ENCODE measurements at places on chromosomes 3 and 15.
A peak's percentile ranks its signal among the peaks of the same experiment; 100 is the strongest.

- peak; percentile 44 for DNase-seq
Measured at GRCh38 chr15:71115567-71116351, 488 bp downstream of the THSD4 start.

GRCh38 chr3:33047842-33048834 is 48.8 kb downstream of the GLB1 start:
- DNase-seq, result no peak

- peak; percentile 32 for DNase-seq
Measured at GRCh38 chr15:59522988-59523461, 85.0 kb downstream of the FAM81A start.

DNA sequence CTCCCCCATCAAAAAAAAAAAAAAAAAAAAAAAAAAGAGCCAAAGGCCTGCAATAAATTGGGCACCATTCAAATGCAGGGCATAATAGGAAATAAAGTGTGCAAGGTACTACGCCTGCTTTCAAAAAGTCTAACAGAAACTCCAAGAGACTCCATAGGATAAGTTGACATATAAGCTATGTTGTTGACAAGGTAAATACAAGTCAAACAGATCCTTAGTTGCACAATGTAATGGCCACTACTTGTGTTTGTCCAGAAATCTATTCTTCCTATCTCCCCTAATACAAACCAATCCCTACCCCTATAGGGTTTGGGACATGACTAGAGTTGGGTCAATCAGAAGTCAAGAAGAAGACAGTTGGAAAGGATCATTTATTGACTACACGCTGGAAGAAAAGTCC is 16.0 kb downstream of the MAP4 start:
- DNase-seq, result no peak

DNA sequence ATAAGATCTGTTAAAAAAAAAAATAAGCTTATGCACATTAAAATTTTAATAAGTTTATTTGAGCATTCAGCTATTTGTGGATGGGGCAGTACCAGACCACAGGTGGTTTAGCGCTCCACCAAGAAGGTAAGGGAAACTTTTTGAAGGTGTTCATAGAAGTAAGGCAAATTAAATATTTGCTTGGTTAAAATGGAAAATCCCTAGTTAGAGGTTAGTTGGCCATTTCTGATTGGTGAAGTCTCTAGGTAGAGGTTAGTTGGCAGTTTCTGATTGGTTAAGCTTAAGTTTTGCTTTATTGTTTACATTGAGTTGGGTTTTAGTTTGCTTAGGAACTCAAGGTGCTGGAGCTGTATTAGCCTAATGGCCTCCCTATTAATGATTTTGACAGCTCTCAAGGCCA is 30.7 kb downstream of the SCN11A start:
- DNase-seq, result no peak

- peak; percentile 21 for DNase-seq
Measured at GRCh38 chr3:158105119-158105709, 1.0 kb downstream of the SHOX2 start.

GRCh38 chr3:126571078-126571477 is 12.3 kb upstream of the C3orf22 start:
- DNase-seq, result no peak

DNA sequence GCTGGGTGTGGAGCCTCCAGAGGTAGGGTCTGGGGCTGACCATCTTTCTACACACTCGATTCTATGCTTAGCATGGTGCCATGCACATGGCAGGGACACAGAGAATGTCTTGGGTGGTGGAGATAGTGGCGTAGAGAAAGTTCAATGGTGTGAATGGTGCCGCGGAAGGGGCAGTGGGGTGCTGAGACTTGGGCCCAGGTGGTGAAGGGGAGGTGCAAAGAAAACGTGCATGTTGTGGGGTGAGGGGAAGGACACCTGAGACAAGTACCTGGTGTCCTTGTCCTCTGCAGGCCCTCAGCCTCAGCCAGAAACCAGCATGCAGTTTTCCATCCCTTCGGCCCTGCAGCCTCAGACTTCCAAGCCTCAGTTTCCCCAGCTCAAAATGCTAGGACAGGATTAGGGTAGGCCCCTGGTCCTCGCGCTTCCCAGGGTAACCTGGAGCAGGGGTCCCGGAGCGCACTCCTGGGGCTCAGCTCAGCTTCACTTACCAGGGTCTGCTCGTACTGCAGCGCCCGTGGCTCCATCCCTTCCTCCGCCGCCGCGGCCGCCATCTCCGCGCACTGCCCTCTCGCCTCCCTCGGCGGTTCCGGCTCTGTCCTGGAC is 375 bp downstream of the CLCN2 start:
- DNase-seq, result no peak

- no peak for DNase-seq
Measured at GRCh38 chr3:131324923-131325322, 56.7 kb upstream of the NUDT16 start.

- DNase-seq, result no peak
Measured at GRCh38 chr15:29687939-29688505, 134.2 kb downstream of the TJP1 start.

DNA sequence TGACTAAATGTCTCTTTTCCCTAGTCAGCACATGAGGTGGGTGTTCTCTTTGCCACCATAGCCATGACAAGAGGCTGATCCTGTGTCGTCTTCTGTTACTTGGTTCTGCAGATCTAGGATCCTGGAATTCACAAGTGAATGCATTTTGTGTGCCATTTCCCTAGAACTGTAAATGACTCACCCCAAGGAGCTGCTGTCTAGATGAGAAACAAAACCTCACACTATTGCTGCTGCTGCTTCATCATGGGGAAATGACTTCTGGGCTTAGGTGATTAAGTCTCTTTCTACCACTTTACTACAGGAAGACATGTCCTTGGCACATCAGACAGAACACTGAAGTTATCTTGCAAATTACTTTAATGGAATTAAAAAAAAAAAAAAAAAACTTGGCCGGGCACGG is 54.9 kb downstream of the SLCO3A1 start:
- no peak for DNase-seq

- no peak for DNase-seq
Measured at GRCh38 chr3:86578071-86578470, 412.9 kb downstream of the VGLL3 start.

DNA sequence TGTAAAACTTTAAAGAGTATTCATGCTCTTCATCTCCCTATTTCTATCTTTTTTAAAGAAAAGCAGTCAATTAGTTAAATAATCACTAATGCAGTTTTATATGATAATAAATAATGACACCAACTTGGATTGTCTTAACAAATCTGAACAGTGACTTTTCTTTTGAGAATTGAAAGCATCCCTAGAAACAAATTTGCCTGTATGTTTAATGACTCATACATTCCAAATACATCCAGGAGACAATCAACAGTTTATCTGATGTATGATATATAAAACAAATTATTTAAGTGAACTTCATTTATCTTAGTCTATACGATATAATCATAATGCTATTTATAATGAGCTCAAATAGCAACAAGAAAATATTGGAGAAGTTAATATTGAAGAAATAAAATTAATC is 78.0 kb downstream of the ALCAM start:
- DNase-seq, result no peak

GRCh38 chr3:128573707-128574162 is 76.9 kb downstream of the RPN1 start:
- peak; percentile 52 for DNase-seq

DNA sequence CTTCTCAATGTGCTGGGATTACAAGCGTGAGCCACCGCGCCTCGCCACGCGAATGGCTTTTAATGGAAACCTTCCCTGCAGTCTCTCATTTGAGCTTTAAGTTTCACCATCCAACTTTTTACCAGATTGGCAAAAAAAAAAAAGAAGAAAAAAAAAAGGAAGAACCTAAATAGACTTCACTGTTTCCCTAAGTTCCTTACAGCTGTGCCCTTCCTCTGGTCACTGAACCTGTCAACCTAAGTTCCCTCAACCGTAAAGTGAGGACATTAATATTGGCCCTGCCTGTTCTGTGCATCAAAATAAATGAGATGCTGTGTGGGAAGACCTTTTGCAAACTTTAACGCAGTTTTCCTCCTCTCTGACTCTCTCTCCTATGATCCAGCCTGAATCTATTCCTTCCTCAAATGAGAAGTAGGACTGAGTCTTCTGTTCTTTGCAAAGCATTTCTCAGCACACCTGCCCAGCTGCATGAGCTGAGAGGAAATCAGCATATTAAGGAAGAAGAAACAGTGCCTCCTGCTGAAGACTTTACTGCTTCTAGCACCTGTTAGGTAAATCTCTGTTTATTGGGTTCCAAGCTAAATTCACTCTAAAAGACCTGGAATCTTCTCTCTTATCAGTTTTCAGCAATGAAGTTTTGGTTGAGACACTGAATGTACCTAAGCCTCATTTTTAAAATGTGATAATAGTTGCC is 99.6 kb upstream of the ETV5 start:
- no peak for DNase-seq

GRCh38 chr15:64501396-64501715 is 41.0 kb downstream of the ZNF609 start:
- no peak for DNase-seq

DNA sequence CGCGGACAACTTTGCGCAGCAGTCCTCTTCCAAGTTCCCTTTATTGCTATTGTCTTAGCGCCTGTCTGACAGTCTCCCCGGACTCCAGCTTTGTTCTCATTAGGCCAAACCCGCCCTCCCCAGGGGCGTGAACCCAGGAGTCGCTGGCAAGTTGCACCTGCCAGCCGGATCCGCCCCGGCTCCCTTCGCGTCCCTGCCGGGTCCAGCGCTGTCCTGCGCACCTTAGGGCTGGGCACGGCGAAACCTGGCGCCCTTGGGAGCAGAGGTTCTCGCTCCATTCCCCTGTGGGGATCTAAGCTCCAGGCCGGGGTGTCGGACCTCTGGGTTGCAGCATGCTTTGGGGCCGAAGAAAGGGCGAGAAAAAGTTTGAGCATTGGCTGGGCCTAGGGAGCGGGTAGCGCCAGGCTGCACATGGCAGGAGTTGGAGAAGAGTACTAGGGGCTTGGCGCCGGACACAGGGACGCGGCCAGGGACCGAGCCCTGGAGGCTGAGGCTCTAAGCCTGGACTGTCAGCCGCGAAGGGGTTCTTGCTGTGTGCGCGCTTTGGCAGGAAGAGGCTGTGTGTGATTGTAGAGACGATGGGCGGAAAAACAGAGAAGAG is 335.1 kb upstream of the THRB start:
- DNase-seq, result peak; percentile 4

DNA sequence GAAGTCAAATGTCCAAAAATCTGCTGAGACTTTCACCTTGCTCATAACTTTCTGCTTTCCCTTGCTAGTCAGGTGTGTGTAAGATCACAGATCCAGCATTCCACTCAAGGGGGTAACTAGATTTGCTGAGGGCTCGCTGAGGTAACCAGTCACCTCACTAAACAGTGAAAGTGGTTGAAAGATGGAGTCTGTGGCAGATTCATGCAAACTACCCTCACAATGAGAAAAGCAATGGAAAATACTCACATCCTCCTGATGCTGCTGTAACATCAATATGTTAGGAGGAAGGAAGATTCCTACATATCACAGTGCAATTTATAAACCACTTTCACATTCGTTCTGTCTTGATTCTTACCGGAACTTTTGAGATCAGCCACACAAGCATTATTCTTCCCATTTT is 174.3 kb upstream of the BCL6 start:
- no peak for DNase-seq

- DNase-seq, result peak; percentile 96
Measured at GRCh38 chr15:75042730-75043508, 19.5 kb downstream of the PPCDC start.

- DNase-seq, result peak; percentile 70
Measured at GRCh38 chr3:139120086-139121056, 75.7 kb upstream of the PRR23C start.

- DNase-seq, result no peak
Measured at GRCh38 chr3:178393824-178394223, 142.4 kb upstream of the KCNMB2 start.

DNA sequence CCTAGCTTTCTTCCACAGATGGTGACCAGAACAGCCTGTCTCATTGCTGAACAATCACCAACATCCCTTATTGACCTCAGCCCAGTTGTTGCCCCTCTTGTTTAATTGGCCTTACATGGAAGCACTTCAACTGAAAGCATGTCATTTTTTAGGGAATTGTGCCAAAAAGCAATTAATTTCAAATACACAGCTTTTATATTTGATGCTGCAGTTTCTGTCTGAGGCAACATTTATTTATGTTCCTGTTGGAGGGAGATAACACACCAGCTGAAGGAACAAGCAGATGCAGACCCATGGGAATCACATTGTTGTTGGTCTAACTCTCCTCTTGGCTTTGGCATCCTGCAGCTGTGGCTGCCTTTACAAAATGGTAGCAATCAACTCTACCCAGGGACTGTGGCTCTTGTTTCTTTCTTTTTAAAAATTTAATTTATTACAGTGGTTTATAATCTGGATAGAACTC is 498.1 kb upstream of the RGMA start:
- DNase-seq, result no peak

- DNase-seq, result peak; percentile 1
Measured at GRCh38 chr3:162302983-162303624, 806.5 kb downstream of the OTOL1 start.

GRCh38 chr3:54040476-54040875 is 81.9 kb upstream of the CACNA2D3 start:
- DNase-seq, result no peak

GRCh38 chr3:120689395-120689794 is 7.4 kb upstream of the HGD start:
- DNase-seq, result no peak

GRCh38 chr3:23952646-23953045 is 7.6 kb downstream of the NR1D2 start:
- DNase-seq, result no peak

DNA sequence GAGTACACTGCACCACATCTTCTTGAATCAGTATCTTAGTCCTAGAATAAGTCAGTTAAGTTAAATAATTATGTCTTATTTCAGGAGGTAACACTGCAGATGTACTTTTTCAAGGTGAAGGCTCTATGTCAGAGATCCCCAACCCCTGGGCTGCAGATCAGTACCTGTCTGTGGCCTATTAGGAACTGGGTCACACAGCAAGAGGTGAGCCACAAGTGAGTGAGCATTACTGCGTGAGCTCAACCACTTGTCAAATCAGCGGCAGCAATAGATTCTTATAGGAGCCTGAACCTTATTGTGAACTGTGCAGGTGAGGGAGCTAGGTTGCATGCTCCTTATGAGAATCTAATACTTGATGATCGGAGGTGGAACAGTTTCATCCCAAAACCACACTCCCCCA is 851.9 kb upstream of the ALCAM start:
- DNase-seq, result no peak

DNA sequence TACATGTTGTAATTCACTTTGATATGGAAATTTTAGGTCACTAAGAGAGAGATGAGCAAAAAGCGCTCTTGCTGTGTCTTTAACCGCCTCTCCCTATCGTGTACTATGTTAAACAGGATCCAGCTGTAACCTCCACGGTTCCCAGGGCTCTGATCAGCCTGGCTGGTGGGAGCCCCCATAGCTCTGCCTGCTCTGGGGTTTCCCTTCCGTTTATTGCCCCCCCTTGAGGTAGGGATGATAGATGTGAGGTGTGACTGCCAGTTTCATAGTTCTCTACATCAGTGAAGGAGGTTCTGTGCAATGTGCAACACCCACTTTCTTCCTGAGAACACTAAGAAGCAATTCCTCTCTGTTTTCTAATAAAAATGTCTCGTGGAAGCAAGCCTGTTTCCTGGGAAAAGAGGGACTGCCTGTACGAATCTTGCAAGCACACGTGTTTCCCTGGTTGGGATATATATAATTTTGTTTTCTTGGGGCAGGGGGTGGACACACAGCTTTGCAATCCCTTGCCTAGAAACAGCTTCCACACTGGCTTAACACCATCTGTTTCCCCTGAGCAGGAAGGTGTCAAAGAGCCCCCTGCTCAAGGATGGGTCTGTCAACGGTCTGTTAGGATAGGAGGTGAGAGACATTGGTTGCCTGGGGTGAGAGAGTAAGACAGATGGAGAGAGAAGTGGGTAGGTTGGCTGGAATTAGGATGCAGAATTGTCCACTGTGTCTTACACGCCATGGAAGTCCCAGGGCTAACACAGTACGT is 23.8 kb downstream of the CORO2B start:
- DNase-seq, result no peak
